ENCODE measurements at places on chromosomes 12 and 14.

DNA sequence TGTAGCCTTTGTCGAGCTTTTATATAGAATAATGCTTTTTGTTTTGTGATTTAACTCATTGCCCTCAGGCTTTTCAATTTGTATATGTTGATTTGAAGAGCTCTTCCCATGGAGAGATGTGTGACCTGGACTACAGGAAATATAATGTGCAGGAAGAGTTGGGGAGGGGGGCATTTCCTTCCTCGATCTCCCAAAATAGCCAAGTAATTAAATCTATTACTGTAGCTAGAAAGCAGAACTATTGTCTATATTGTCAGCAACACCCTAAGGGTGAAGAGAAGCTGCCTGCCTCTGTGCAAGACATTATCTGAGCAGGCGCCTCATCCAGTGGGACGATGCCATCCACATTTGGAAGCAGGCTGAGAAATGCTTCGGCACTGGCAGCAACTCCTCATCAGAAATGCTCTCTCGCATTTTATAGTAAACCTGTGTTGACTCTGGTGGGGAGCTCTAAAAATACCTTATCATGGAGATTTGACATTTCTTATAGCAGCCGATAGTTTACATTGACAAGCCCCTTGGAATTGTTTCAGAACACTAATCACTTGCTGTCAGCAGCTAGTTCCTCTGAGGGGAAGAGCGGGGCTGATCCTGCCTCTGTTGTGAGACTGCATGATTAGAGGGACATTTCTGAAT lies 392.5 kb upstream of the RGS6 start:
- no peaks in the 10 kb centered on the region for H3K27me3 ChIP-seq
- DNase-seq, result no peak
- H3K4me1 ChIP-seq, result peaks cover 35% of the 10 kb centered on the region
- H3K27ac ChIP-seq, result no peak overlapping the region
- no peaks in the 10 kb centered on the region for H3K36me3 ChIP-seq

DNA sequence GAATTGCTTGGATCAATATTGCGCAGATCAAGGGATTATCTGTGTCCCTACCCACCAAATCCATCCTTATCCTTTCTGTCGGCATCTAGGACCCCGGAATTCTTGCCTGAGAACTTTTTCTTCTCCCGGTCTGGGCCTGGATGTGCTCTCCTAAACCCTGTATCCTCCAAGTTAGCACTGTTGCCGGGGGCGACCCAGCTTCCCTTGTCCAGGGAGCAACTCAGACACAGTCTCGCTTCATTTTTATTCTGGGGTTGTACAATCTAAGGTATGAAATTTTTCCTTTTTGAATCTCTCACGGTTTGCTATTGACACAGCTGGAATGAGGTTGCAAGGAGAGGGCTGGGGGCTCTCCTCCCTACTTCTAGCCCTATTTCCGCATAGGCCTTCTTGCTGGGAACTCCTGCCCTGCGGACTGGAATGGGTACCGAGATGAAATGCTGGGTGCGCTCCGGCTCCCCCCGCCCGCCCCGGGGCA lies 403 bp upstream of the PNP start:
- peak overlapping the region; percentile 90 for H3K27ac ChIP-seq
- H3K27me3 ChIP-seq, result no peaks in the 10 kb centered on the region
- DNase-seq, result no peak

- no peak overlapping the region for H3K27ac ChIP-seq
- H3K27me3 ChIP-seq, result no peaks in the 10 kb centered on the region
- no peaks in the 10 kb centered on the region for H3K4me1 ChIP-seq
- no peaks in the 10 kb centered on the region for H3K36me3 ChIP-seq
- no peak overlapping the region for H3K4me3 ChIP-seq
- no peak for DNase-seq
Measured at GRCh38 chr14:56322531-56322930, 204.3 kb downstream of the PELI2 start.

GRCh38 chr14:96799489-96800054 lies 2.4 kb downstream of the VRK1 start:
- H3K4me1 ChIP-seq, result no peaks in the 10 kb centered on the region
- H3K27ac ChIP-seq, result no peak overlapping the region
- H3K27me3 ChIP-seq, result no peaks in the 10 kb centered on the region
- H3K4me3 ChIP-seq, result no peak overlapping the region
- H3K36me3 ChIP-seq, result no peaks in the 10 kb centered on the region
- DNase-seq, result no peak

- H3K27me3 ChIP-seq, result peaks cover 2% of the 10 kb centered on the region
- no peak overlapping the region for H3K4me3 ChIP-seq
- no peak overlapping the region for H3K27ac ChIP-seq
- H3K36me3 ChIP-seq, result no peaks in the 10 kb centered on the region
- DNase-seq, result no peak
Measured at GRCh38 chr12:54612225-54612750, 22.4 kb downstream of the LACRT start.

DNA sequence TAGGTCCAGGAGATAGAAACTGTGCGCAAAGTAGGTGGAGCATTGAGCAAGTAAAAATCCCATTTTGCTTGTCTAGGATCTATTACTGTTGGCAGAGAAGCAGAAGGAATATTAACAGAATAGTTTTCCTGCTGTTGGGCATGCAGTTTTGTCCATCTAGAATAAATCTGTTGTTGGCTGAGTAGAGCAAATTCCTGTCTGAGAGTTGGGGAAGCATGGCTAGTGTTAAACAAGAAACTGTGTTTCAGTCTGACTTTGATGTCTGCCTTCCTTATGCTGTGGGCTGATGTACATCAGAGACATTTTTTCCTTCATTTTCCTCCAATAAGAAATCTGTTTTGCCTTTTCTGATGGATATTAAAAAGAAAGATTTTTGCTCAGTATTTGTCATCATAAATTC lies 98.2 kb downstream of the RAD52 start:
- no peak overlapping the region for H3K4me3 ChIP-seq
- no peaks in the 10 kb centered on the region for H3K36me3 ChIP-seq
- DNase-seq, result no peak

Data from Caco-2 (cell line).